ENCODE measurements at places on chromosomes 16 and 17.

DNA sequence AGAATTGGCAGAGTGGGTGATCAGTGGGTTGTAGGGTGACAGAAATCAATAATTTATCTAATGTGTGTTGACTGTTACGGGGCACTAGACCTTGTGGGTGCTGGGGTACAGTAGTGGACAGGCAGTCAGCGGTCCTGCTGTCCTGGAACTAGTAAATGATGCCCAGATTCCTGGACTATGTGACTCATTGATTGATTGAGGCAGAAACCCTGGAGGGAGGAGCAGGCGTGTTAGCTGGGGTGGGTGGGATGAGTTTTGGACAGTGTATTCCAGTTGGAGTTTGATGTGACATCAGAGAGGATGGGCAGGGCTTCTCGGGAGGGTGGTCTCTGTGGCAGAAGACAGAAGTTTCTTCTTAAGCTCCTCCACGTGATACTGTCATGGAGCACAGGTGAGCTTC lies 24.4 kb downstream of the PRMT7 start:
- DNase-seq: no peak

GRCh38 chr17:57943140-57943539 lies 12.1 kb downstream of the CUEDC1 start:
- DNase-seq: no peak

DNA sequence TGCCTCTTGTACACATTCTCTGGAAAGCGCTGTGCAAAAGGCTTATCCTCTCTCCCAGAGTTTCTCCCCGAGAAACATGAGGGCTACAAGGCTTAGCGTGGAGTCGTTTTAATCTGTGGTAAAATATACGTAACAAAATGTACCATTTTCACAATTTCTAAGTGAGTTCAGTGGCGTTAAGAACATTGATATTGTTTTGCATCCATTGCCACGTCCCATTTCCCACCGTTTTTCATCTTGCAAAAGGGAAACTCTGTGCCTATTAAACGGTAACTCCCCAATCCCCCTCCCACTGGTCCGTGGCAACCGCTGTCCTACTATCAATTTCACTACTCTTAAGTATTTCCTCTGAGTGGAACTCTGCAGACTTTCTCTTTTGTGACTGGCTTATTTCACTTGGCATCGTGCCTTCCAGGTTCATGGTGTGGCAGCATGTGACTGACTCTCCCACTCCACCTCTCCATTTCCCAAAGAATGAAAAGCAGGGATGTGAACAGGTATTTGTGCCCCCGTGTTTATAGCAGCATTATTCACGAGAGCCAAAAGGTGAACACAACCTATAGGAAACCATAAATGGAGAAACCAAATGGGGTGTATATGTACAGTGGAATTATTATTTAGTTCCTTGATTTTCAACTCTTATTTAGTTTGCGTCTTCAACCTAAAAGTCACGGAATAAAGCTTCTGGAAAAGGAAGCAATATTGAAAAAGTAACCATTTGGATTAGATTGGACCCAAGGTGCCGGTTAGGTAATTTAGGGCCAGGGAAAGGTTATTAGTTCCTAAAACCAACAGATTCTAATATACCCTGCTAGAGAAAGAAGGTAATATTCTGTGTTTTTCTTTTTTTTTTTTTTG lies 1.1 kb upstream of the USP32 start:
- peak; percentile 36 for DNase-seq

DNA sequence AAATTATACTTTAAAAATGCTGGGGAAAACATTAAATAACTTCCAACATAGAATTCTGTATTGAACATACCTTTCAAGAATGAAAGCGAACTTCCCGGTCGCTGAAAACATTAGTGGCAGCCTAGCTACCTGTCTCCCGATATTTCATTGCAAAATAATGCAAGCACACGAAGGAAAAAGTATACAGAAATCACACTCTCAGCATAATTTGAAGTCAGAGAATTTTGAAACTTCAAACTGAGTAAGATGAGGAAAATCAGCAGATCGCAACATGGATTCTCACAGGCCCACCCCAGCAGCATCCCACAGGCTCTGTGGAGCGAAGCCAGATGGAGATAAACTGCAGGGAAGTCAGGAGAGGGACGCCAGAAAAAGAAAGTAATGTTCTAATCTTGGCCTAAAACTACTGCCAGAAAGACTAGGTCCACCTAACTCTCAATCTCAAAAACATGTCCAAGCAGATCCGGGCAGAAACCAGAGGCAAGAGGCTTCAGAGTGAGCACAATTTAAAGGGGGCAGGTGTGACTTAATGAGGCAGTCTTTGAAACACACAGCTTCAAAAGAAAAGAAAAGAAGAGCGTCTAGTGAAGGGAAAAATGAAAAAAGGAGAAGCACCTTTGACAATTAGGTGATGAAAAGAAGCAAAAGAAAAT lies 4.8 kb upstream of the GOSR1 start:
- DNase-seq: no peak

- no peak for DNase-seq
Observed at GRCh38 chr17:3385869-3386816, at the start of gene OR3A2. Gene OR3A2, minus strand, starts transcription at chr17:3386308.

- no peak for DNase-seq
Observed at GRCh38 chr17:68801335-68802247, 153.6 kb downstream of the ABCA8 start.

DNA sequence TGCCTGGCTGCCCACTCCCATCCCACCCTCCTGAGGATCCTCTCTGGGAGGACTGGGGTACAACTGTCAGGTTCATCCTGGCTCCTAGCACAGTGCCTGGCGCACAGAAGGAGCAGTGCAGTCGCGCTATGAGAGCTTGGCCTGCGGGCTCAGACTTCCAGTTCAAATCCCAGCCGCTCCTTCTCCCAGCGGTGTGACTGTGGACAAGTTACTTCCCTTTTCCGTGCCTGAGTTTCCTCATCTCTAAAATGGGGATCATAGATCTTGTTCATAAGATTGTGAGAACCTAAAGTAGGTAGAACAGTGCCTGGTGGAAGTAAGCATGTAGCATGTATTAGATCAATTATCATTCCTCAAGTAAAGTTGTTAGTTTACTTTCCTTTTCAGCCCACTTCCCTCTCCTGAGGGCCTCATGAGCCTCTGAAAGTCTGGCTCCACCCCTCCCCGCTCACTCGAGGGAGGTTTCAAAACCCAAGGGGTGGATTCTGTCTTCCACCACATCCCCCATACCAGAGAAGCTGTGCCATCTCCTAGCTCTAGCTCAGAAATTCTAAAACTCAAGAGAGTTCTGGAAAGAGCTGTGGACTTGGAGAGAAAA lies 19.9 kb upstream of the COL1A1 start:
- DNase-seq: no peak

GRCh38 chr16:24524855-24525677 lies 14.3 kb upstream of the RBBP6 start:
- no peak for DNase-seq

GRCh38 chr16:64269756-64270155 lies 852.1 kb downstream of the CDH11 start:
- no peak for DNase-seq

GRCh38 chr17:27321372-27321771 lies 27.5 kb downstream of the WSB1 start:
- DNase-seq: no peak
